ENCODE measurements at places on chromosomes 1 and 21.

DNA sequence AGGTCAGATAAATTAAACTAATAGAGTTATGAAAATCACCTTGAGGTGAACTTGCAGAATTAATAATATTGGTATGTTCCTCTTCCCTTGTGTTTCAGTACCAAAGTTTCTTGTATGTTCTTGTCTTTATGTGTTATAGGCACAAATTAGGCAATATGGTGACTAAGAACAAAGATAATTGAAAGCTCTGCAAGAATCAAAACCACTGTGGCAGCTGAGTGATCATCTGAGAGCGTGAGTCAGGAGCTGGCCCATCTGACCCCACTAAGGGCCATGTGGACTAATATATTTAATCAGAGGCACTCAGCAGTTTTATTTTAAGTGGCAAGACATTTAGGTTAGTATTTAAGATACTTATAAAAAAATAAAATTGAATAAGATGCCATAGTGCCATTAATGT, 12.8 kb upstream of the CASQ2 start:
- DNase-seq = no peak

DNA sequence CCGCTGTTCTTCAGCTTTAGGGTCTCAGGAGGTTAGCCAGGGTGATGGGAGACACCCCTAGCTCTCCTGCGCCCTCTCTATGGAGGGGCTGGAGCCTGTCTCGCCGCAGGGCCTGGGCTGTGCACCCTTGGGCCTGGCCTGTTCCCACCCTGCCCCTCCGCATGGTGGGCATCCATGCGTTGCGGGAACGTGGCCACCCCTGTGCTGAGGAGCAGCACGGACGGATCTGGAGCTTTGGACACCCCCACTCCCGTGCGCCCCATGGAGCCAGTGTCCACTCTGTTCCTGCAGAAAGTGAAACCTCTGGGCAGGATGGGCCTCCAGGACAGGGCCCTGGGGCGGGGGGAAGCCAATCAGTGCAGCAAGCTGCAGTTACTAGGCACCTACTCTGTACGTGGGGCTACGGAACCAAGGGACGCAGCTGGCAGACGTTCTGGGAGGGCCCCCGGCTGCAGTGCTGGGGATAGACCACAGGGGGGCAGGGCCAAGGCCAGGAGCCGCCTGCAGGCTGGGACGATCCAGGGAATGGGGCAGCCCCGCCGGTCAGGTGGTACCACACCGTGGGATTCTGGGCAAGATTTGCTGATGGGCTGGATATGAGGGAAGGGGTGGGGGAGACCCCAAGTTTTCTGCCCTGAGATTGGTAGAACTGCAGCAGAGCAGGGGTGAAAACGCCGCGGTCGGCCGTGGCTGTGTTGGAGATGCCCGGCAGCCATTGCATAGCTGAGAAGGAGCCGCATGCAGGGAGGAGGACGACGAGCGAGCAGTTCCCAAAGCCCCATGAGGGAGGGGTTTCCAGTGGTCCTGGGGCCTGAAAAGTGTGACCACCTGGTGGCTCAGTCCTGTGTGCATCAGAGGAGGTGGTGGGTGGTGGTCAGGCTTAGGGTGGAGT, 43.3 kb downstream of the TP73 start:
- DNase-seq = no peak

- DNase-seq = no peak
Measured at GRCh38 chr1:10389271-10389973, 9.4 kb upstream of the PGD start.

DNA sequence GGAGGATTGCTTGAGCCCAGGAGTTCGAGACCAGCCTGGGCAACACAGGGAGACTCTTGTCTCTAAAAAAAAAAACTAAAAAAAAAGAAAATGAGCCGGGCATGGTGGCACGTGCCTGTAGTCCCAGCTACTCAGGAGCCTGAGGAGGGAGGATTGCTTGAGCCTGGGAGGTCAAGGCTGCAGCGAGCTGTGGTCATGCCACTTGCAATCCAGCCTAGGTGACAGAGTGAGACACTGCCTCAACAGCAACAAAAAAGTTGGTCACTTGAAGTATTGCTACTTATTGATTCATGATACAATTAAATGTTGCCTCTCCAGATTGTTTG, 57.9 kb upstream of the CXADR start:
- no peak for DNase-seq

GRCh38 chr21:31335957-31336738, 7.9 kb downstream of the TIAM1 start:
- no peak for DNase-seq

DNA sequence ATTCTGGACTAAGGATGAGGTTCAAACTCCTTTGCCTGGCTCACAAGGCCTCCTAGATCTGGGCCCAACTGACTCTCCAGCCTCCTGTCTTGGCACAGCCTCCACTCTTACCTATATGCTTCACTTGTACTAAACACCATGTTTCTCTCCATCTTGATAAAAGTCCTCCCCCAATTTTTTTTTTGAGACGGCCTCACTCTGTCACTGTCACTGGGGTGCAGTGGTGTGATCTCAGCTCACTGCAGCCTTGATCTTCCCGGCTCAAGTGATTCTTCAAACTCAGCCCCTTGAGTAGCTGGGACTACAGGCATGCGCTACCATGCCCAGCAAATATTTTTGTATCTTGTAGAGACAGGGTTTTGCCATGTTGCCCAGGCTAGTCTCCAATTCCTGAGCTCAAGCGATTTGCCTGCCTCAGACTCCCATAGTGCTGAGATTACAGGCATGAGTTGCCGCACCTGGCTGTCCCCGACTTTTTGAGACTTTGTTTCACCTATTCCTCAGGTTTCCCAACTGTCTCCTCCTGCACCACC, 39.7 kb downstream of the CD34 start:
- no peak for DNase-seq

- DNase-seq = no peak
Measured at GRCh38 chr1:39501666-39502065, 10.2 kb downstream of the BMP8A start.

DNA sequence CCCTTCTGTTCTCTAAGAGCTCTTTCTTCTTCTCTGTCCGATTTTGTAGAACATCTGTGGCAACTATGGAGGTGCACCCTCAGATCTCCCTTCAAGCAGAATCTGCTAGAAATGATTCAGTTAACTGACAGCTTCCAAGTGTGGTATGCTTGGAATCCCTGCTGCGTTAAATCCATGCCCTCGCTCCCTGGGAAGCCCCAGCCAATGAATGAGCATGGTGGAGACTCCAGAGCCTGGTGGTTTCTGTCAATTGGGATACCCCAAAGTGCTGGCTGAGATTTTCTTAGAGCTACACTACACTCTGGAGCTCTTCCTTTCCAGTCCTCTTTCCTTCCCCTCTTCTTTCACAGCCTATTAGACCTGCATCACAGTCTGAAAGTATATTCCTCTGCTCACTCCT, 116.3 kb upstream of the C1orf21 start:
- no peak for DNase-seq

DNA sequence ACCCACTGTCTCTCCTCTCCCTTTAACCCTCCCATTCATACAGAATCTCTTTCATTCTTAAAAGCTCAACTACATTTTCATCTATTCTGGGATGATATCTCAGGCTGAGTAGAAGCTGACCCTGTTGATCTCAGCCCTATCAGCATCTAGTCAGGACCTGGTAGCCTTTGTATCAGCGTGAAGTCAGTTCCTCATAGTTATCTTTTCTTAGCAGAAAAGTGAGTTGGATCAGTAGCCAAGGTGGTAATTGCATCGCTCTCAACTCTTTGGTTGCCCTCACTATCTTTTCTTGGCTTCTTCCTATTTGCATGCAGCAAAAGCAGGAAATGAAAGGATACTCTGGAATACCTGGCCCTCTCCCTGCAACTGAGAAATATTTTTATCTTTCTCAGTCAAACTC, 13.6 kb upstream of the GOLT1A start:
- no peak for DNase-seq

GRCh38 chr1:245222931-245223595, 68.3 kb downstream of the KIF26B start:
- no peak for DNase-seq

- no peak for DNase-seq
Measured at GRCh38 chr21:46287541-46287940, 1.4 kb downstream of the YBEY start.
